Head of caudate nucleus (tissue), 42 donors: ENCODE measurements at places on chromosomes 3 and 15.

DNA sequence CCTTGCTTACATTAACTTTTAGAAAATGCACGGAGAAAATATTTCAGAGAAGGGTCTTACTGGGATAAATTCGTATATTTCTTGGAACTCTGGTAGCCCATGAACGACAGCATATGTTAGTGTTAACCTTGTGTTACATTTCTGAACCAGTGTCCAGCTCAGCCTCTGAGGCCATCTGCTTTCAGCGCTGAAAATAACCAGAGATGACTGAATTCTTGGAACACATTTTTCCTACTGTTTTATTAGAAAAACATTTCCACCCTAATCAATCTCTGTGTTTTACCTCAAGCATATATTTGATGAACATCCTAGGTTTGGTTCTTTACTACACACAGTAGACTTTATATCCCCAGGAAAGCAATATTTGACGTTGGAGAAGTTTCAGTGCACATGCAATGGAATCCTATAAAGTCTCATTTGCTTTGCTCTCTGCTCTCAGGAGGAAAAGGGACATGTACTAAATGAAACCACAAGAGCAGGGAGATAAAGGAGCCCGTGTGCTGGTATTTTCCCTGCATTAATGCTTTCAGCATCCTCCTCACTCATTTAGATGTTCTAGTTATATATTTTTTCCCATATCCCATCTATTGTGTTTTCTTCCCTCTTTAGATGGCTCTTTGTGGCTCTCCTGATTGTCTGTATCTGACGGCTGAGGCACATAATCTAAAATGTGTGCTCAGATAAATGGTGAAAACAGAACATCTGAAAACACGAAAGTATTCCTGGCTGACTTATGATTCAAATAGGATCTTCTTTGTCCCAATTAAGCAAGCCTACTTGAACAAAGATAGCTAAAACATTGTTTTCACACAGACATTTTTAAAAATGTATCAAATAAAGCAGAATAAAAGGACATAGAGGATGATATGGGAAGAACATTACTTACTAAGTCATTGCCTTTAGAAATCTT, 151.7 kb upstream of the KCNMB2 start:
- DNase-seq: no peak

DNA sequence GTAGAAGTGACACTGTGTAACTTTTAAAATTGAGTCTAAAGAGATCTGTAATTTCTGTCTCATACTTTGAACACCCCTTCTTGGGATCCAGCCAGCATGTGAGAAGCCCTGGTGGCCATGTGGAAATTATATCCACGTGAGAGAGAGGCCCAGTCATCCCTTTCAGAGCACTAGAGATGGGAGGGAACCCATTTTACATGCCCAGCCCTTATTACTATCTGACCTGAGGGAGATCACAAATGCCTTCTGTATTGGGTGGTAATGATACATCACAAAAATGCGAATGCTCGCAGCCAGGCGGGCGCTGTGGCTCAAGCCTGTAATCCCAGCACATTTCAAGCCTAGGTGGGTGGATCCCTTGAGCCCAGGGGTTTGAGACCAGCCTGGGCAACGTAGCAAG, 27.3 kb upstream of the TRAK1 start:
- DNase-seq: no peak

DNA sequence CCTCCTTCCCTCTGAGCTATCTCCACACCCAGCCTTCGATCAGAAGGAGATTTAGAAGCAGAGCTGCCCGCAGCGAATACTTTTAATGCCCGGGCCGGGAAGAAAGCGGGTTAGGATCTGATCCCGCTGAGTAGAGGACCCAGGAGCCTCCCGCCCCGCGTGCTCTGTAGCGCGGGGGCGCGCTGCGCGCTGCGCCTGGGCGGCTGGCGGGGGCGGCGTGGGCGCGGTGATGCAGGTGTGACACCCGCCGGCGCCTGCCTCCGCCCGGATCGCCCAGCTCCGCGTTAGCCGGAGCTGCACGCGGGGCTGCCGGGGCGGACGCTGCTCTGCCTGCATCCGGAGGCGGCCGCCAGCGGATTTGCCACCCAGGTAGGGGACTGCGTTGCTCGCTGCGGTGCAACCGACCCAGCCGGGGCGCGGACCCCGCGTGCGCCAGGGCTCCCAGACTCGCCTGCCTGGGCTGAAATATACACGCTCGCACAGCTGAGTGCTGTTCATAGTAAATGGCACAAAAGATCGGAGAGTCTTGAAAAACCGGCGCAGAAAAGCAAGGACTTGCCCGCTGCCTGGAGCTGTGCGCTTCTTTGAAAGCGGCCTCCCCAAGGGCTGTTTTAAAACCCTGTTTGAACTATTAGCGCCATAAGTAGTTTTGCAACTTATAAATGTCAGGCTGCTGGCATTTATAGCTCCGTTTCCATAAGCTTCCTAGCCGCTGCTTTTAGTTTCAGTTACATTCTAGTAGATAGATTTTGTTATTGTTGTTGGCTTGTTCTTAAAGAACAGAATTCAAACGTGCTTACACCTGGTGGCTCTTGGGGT, at the start of gene SV2B:
Gene SV2B, plus strand, starts transcription at position 263 of the 819 bp plus-strand sequence. CDS start 126,007 bp downstream, outside the sequence.
- peak; percentile 61 for DNase-seq

GRCh38 chr3:120033596-120033995, 60.7 kb downstream of the GSK3B start:
- no peak for DNase-seq

DNA sequence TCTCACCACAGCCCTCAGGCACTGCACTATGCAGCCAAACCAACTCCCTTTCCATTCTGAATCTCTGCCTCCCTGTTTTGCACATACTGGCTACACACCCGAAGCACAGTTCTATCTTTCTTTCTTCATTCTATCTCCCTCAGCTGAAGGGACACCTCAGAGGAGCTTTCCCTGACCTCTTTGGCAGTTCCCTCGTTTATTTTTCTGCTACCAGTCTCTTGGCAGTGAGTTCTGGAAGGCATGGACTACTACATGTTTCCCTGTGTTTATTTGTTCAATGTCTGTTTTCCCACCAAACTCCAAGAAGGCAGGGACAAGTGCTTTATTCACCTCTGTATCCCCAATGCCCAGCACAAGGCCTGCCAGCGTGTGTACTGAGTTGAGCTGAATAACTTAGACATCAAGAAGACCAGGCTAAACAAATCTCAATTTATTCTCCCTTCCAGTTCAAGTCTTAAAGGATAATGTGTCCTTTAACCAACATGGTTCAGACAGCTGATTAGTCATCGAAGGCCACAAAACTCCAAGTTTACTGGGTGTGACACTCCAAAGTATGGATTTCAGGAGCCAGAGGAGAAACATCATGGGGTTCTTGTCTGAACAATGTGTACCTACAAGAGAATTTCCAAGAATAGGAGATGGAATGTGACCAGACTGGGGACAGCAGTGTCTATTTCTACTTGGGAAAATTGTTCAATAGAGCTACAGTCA, 260.1 kb upstream of the CTNNB1 start:
- no peak for DNase-seq

DNA sequence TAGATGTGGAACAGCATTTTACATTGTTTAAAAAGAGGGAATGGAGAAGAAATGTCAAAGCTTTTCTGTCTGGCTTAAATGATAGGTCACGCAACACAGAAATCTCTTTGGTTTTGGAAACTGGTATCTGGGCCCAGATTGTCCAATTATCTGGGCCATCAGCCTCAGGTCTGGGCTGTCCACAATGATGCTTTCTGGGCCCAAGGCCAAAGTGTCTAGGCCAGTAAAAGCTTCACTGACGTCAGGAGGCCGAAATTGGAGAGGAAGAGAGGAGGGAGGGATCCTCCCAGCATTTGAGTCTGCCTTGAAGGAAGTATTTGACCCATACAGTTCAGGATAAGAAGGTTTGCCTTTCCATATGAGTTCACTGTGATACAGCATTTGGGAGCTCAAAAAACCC, 60.7 kb upstream of the ALDH1A3 start:
- no peak for DNase-seq
